Tibial nerve (tissue), 4 donors: ENCODE measurements at places on chromosomes 16 and 17.
A peak's percentile ranks its signal among the peaks of the same experiment; 100 is the strongest.

DNA sequence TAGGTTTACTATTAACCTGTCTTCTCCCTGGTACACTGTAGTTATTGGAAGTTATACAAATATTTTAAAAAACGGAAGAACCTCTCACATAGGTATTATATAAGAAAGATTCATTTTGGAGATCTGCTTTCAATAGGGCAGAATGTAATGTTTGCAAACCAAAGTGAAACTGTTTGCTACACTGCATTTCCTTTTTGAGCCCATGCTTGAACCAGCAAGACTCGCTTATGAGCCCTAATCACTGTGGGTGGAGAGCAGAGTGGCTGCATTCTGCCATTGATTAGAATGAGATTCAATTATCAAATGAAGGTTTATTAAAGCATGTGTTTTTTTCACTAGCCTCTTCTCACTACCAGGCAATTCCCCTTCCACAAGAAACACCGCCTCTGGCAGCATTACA is 589.7 kb downstream of the CDH11 start:
- H3K27me3 ChIP-seq = no peaks in the 10 kb centered on the region
- no peaks in the 10 kb centered on the region for H3K4me1 ChIP-seq
- no peak for DNase-seq

DNA sequence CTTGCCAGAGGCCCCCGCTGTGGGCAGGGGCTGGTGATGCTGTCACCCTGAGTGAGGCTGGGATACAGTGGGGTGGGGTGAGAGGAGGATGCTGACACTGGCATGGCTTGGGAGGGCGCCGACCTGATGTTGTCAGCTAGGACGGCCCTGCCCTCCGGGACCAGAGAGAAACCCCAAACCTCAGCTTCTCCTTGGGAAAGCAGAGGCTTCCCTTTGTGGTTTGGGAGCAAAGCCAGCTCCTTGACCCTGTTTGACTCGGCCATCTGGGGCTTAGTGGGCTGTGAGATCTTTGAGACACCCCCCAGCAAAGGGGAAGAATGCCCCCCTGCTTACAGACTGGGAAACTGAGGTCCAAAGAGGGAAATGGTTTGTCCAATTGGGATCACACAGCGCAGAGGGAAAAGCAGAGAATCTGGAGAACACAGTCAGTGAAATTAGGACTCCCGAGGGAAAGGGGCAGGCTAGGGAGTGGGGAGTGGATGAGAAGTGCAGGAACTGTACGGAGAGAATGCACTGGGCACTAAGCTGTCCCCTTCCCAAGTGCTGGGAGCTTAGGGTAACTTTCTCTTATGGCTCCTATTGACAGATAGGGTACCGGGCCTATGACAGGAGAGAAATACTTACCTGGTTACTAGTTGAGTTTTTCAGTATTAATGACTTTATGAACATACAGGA is 40.7 kb upstream of the DLX4 start:
- no peak overlapping the region for H3K27ac ChIP-seq
- H3K27me3 ChIP-seq = no peaks in the 10 kb centered on the region
- no peak overlapping the region for H3K4me3 ChIP-seq
- no peaks in the 10 kb centered on the region for H3K4me1 ChIP-seq

DNA sequence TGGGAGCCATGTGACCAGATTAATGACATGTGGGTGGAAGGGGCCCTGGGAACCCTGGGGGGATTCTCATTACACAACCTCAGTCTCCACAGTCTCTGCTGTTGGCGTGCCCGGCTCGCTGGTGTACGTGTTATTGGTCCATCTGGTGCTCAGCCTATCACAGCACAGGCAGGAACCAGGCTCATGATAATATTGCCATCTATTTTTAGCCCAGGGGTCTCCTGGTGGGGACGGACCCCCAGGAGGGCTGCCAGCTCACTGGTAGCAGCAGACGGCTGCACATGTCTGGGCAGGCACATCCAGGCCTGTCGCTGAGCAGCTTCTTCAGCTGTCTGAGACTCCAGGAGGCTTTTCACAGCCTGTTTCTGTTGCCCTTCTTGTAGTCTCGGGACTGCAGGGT is 123.8 kb downstream of the RAB11FIP4 start:
- no peak overlapping the region for H3K27ac ChIP-seq
- no peaks in the 10 kb centered on the region for H3K4me1 ChIP-seq
- no peaks in the 10 kb centered on the region for H3K36me3 ChIP-seq
- no peaks in the 10 kb centered on the region for H3K27me3 ChIP-seq

DNA sequence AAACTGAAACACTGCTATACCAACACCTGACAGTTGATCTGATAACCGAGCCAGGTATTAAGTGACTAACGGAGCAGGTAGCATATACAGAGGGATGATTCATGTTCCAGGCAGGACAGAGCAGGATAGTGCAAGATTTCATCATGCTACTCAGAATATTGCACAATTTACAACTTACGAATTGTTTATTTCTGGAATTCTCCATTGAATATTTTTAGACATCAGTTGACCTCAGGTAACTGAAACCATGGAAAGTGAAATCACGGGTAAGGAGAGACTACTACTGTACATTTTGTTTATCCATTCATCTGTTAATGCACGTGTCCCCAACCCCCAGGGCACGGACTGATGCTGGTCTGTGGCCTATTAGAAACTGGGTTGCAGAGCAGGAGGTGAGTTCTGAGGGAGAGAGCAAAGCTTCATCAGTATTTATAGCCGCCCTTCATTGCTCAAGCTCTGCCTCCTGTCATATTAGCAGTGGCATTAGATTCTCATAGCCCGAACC is 14.5 kb upstream of the PPM1E start:
- no peaks in the 10 kb centered on the region for H3K27me3 ChIP-seq
- H3K27ac ChIP-seq = no peak overlapping the region
- no peak overlapping the region for H3K4me3 ChIP-seq
- H3K4me1 ChIP-seq = no peaks in the 10 kb centered on the region
- DNase-seq = no peak

GRCh38 chr17:35315971-35316370 is 57.5 kb downstream of the SLFN11 start:
- H3K4me1 ChIP-seq = peaks cover 3% of the 10 kb centered on the region
- no peaks in the 10 kb centered on the region for H3K36me3 ChIP-seq
- H3K27ac ChIP-seq = no peak overlapping the region
- H3K4me3 ChIP-seq = no peak overlapping the region

- H3K36me3 ChIP-seq = no peaks in the 10 kb centered on the region
- no peak overlapping the region for H3K27ac ChIP-seq
- no peak for DNase-seq
- H3K27me3 ChIP-seq = no peaks in the 10 kb centered on the region
- H3K4me1 ChIP-seq = peaks cover 15% of the 10 kb centered on the region
Observed at GRCh38 chr17:76442341-76443338, 10.3 kb downstream of the UBE2O start.

DNA sequence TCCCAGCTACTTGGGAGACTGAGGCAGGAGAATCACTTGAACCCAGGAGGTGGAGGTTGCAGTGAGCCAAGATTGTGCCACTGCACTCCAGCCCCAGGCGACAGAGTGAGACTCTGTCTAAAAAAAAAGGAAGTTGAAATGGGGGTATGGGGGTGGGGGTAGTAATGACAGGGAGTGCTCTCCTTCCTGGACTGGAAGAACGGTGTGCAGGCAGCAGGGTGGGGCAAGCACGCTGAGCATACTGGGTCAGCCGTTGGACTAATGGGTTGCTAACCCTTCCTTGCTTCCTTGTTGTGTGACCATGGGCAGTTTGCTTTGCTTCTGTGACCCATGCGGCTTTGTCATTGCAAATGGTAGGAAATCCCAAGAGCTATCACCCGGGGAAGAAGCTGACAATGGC is 16.5 kb downstream of the KATNIP start:
- H3K36me3 ChIP-seq = no peaks in the 10 kb centered on the region
- no peak overlapping the region for H3K27ac ChIP-seq
- no peaks in the 10 kb centered on the region for H3K4me1 ChIP-seq
- H3K27me3 ChIP-seq = no peaks in the 10 kb centered on the region
- no peak for DNase-seq

- no peaks in the 10 kb centered on the region for H3K4me1 ChIP-seq
- H3K27ac ChIP-seq = no peak overlapping the region
- no peak for DNase-seq
- H3K36me3 ChIP-seq = no peaks in the 10 kb centered on the region
- no peaks in the 10 kb centered on the region for H3K27me3 ChIP-seq
Observed at GRCh38 chr16:80125677-80126076, 415.1 kb upstream of the DYNLRB2 start.

- no peaks in the 10 kb centered on the region for H3K27me3 ChIP-seq
- H3K36me3 ChIP-seq = no peaks in the 10 kb centered on the region
- H3K4me3 ChIP-seq = no peak overlapping the region
- no peak for DNase-seq
- peaks cover 9% of the 10 kb centered on the region for H3K4me1 ChIP-seq
- peak overlapping the region; percentile 56 for H3K27ac ChIP-seq
Observed at GRCh38 chr17:40617678-40618240, 29.9 kb downstream of the SMARCE1 start.

DNA sequence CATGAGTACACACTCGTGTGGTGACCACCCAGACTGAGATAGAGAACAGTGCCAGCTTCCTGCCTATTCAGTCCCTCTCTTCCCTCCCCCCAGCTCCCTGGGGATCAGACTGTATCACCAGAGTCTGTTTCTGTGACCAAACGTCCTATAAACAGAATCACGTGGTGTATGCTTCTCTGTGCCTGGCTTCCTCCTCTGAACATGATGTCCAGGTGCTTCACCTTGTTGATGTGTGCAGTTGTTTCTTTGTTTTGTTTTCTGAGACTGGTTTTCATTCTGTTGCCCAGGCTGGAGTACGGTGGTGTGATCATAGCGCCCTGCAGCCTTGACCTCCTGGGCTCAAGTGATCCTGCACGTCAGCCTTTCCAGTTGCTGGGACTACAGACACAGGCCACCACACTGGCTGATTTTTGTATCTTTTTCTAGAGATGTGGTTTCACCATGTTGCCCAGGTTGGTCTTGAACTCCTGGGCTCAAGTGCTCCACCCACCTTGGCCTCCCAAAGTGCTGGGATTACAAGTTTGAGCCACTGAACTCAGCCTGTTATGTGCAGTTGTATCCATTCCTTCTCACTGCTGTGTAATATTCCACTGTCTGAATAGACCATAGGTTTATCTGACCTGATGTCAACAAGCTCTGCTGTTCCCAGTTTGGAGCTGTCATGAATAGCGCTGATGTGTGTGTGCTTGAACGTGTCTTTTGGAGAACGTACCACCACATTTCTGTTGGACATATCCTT is 28.9 kb upstream of the PRM1 start:
- DNase-seq = no peak
- H3K27me3 ChIP-seq = no peaks in the 10 kb centered on the region
- no peak overlapping the region for H3K27ac ChIP-seq
- peaks cover 6% of the 10 kb centered on the region for H3K4me1 ChIP-seq
- H3K36me3 ChIP-seq = no peaks in the 10 kb centered on the region
